Heart left ventricle (tissue), 16 donors: ENCODE measurements at places on chromosomes 7 and 10.

DNA sequence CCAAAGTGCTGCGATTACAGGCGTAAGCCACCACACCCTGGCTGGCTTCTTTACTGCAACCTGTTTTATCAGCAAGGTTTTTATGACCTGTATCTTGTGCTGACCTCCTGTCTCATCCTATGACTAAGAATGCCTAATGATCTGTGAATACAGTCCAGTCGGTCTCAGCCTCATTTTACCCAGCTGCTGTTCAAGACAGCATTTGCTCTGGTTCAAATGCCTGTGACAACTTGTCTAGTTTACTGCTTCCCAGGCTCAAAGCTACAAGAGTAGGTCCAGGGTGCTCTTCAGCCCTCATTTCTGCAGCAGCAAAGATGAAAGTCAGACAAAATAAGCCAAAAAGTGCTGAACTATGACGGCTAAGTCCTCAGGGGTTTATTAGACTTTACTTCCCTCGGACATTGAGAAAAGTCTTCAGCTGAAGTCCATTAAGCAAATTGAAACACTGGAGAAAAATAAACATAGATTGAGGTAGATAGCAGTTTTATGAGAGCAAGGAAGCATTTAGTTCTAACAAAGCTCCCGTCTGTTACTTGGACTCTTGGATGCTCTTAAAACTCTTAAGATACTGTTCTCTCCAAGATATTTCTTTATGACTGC, 12.5 kb upstream of the LYZL1 start:
- H3K4me1 ChIP-seq = no peaks in the 10 kb centered on the region
- no peak for DNase-seq
- H3K36me3 ChIP-seq = no peaks in the 10 kb centered on the region
- H3K27ac ChIP-seq = no peak overlapping the region

- H3K27me3 ChIP-seq = no peaks in the 10 kb centered on the region
- H3K4me1 ChIP-seq = no peaks in the 10 kb centered on the region
- H3K36me3 ChIP-seq = no peaks in the 10 kb centered on the region
- H3K27ac ChIP-seq = peak overlapping the region; percentile 55
- no peak for DNase-seq
- no peak overlapping the region for H3K4me3 ChIP-seq
Measured at GRCh38 chr10:98340261-98340939, 72.4 kb upstream of the LOXL4 start.

- H3K4me3 ChIP-seq = no peak overlapping the region
- H3K36me3 ChIP-seq = no peaks in the 10 kb centered on the region
- H3K27ac ChIP-seq = no peak overlapping the region
- H3K27me3 ChIP-seq = no peaks in the 10 kb centered on the region
- H3K4me1 ChIP-seq = no peaks in the 10 kb centered on the region
- no peak for DNase-seq
Measured at GRCh38 chr10:63030536-63030935, 102.6 kb upstream of the NRBF2 start.

DNA sequence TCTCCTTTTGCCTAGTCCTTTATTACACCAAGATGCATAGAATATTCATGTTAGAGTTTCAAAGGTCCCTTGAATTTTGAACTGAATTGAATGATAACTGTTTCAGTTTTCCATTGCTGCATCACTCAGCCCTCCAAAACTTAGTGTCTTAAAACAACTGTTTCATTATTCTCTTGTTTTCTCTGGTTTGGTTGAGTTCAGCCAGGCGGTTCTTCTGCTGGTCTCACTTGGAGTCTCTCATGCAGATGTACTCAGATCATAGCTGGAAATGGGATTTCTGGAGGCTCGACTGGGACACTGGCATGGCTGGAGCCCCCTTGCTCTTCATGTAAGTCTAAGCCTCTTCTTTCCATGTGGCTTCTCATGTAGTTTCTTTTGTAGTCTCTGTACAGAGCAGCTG, 107.2 kb upstream of the MKI67 start:
- no peak overlapping the region for H3K27ac ChIP-seq
- no peaks in the 10 kb centered on the region for H3K36me3 ChIP-seq
- H3K27me3 ChIP-seq = no peaks in the 10 kb centered on the region
- H3K4me3 ChIP-seq = no peak overlapping the region

DNA sequence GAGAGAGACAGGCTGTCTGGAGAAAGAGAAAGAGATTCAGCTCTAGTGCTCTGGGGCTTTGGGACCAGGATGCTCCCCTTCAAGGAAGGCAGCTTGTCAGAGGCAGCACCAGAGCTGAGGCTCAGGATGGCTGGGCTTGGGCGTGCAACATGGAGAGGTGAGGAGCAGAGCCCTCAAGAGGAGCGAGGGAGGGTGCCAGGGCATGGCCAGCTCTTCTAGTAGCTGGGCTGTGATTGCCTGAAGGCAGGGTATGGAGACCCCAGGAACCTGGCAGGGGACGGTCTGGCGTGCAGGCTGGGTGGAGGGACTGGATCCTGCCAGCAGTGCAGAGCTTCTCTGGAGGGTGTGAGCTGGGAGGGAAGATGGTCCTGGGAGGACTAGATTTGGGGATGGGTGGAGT, 40.2 kb downstream of the ANTXRL start:
- no peaks in the 10 kb centered on the region for H3K36me3 ChIP-seq
- no peak overlapping the region for H3K27ac ChIP-seq
- no peaks in the 10 kb centered on the region for H3K4me1 ChIP-seq
- no peak overlapping the region for H3K4me3 ChIP-seq

DNA sequence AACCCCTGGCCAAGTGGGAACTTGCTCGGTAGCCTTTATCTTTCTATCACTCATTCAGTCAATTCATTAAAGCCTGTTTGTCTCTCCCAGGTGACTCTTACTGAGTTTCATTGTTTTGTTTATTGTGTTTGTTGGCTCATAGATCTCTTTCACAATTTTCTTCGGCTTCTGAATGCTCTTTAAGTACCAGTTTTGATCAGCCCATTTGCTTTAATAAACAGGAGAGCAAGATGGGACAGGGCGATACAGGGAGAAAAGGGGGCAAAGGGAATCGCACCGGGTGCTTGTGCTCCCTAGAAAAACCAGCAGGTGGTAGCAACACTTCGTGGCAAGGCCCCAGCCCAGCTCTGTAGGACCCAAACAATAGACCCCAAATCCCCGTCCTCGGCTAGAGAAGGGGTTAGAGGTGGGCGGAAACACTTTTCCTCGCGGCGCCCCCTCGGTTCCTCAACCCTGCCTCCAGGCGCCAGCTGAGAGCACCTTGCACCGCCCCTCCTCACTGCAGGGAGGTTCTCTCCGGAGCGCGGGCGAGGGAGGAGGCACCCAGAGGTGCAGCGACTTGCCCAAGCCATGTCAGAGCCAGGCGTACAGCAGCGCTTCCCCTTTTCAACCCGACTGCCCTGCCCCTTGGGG, 1.0 kb upstream of the EPHB6 start:
- peaks cover 28% of the 10 kb centered on the region for H3K4me1 ChIP-seq
- no peaks in the 10 kb centered on the region for H3K36me3 ChIP-seq
- peak overlapping the region; percentile 17 for H3K27ac ChIP-seq

- H3K4me1 ChIP-seq = no peaks in the 10 kb centered on the region
- H3K27ac ChIP-seq = no peak overlapping the region
- no peaks in the 10 kb centered on the region for H3K36me3 ChIP-seq
Measured at GRCh38 chr7:12942609-12943008, 255.2 kb downstream of the ARL4A start.

- no peaks in the 10 kb centered on the region for H3K27me3 ChIP-seq
- no peak overlapping the region for H3K4me3 ChIP-seq
Measured at GRCh38 chr10:108801775-108802517, 1121.4 kb downstream of the XPNPEP1 start.

GRCh38 chr10:75062506-75063299, 48.8 kb upstream of the SAMD8 start:
- no peaks in the 10 kb centered on the region for H3K27me3 ChIP-seq
- H3K36me3 ChIP-seq = no peaks in the 10 kb centered on the region
- no peak for DNase-seq
- H3K4me3 ChIP-seq = no peak overlapping the region
- H3K4me1 ChIP-seq = no peaks in the 10 kb centered on the region
- H3K27ac ChIP-seq = no peak overlapping the region

GRCh38 chr7:99694201-99694911, 14.6 kb upstream of the CYP3A5 start:
- DNase-seq = no peak
- H3K27me3 ChIP-seq = no peaks in the 10 kb centered on the region
- H3K36me3 ChIP-seq = no peaks in the 10 kb centered on the region
- H3K27ac ChIP-seq = no peak overlapping the region
- no peaks in the 10 kb centered on the region for H3K4me1 ChIP-seq

- peaks cover 47% of the 10 kb centered on the region for H3K36me3 ChIP-seq
- H3K4me3 ChIP-seq = no peak overlapping the region
- no peak overlapping the region for H3K27ac ChIP-seq
- H3K4me1 ChIP-seq = no peaks in the 10 kb centered on the region
Measured at GRCh38 chr10:16746856-16747255, 70.4 kb downstream of the RSU1 start.
